Activated CD4-positive, alpha-beta T cell treated with anti-CD3 and anti-CD28 coated beads, Interleukin-2, amount 10 ng/mL, durations not matched to agents 7 days and 5 days (primary cell): ENCODE measurements at places on chromosomes 6 and 20. TPM values are rescaled to one million over a fixed set of nuclear protein-coding genes. Genes with fewer than 3 reads are reported as not detected.

DNA sequence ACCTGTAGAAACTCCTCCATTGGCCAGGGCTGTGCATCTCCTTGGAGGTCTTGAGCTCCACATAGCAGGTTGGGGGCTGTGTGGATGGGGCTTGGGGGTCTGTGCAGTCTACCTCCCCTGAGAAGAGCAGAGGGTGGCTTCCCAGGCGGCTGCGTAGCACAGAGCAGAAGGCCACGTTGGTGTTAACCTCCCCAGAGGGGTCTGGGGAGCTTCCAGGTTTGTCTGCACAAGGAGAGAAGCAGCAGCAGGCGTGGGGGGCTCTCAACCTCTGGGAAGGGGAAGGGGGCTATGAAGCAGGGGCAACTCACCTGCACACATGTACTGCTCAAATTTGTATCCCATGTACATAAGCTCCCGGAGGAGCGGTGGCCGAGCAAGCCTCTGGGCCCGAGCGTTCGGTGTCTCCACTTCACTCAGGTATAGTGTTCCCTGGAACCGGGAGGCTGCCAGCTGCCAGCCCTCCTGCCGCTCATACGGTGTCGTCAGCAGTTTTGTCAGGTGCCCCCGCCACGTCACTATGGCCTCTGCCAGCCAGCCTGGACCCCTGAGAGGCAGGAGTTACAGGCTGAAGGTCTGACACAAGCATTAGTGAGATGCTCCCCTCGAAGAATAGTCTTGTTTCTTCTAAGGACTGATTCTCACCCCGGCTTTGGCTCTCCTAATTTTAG lies 1.2 kb downstream of the DXO start:
- DNase-seq = no peak
- peaks cover 35% of the 10 kb centered on the region for H3K36me3 ChIP-seq
- peaks cover 37% of the 10 kb centered on the region for H3K4me1 ChIP-seq
- H3K27me3 ChIP-seq = no peaks in the 10 kb centered on the region

GRCh38 chr6:161162722-161163121 lies 111.1 kb downstream of the AGPAT4 start:
- no peak for DNase-seq
- peaks cover 3% of the 10 kb centered on the region for H3K36me3 ChIP-seq
- no peaks in the 10 kb centered on the region for H3K27me3 ChIP-seq
- no peak overlapping the region for H3K27ac ChIP-seq
- H3K4me3 ChIP-seq = no peak overlapping the region

The SEMG1 gene
- not detected for total RNA-seq

DNA sequence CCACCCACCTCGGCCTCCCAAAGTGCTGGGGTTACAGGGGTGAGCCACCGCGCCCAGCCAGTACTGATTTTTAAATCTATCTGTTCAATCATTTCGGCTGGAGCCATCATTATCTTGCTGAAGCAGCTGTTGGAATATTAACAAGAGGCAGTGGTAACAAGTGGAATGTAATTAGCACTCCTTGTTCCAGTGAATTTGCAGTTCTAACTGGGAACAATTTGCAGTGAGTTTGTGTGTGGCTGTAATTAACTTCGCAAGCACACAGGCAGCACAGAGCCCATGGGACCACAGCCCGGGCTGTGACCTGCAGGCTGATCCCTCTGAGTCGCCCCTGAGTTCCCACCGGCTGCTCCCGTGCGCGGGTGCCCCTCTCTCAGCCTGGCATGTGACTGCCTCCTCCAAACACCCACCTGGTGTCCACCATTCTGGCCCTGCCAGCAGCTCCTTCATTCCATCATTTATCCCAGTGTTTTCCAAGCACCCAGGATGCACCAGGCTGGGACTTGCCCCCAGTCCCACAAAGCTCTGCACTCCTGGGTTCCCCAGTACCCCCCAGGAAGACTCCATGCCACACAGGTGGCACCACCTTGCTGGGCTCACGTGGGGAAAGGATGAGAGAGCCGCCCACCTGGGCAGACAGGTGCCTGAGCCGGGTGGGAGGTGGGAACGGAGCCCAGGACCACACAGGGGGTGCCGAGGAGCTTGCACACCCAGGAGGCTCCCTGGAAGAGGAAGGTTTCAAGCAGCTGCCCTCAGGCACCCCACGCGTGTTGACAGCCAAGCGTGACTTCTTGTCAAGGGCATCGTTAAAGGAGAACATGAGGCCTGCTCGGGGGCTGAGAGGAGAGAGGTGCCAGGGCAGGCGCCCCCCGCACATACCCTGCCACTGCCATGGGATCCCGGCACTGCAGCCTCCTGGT lies 75.2 kb downstream of the YTHDF1 start:
- DNase-seq = no peak
- no peaks in the 10 kb centered on the region for H3K36me3 ChIP-seq

DNA sequence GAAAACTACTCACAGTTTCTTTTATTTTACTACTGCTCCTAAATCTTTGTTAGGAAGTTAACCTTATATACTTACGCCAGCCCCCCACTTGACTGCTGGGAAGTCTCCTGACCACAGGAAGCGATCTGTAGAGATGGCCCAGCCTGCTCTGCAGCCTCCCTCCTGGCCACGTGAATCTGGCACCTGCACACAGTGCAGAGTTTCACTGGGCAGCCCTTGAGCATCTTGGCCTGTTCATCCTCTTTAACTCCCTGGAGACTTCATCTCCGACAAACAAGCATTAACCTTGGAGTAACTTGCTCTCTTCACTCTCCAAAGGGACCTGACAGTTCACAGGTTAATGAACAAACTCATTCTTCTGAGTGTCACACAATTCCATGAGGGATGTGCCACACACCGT lies 294.1 kb downstream of the BTBD9 start:
- H3K36me3 ChIP-seq = no peaks in the 10 kb centered on the region
- H3K27me3 ChIP-seq = no peaks in the 10 kb centered on the region
- no peak overlapping the region for H3K4me3 ChIP-seq

- peak overlapping the region; percentile 43 for H3K27ac ChIP-seq
- H3K4me1 ChIP-seq = peaks cover 75% of the 10 kb centered on the region
- peaks cover 1% of the 10 kb centered on the region for H3K36me3 ChIP-seq
- H3K4me3 ChIP-seq = no peak overlapping the region
- no peaks in the 10 kb centered on the region for H3K27me3 ChIP-seq
These were observed 22.3 kb upstream of the IER3 start for GRCh38 chr6:30766461-30767157.

- no peaks in the 10 kb centered on the region for H3K4me1 ChIP-seq
- no peak overlapping the region for H3K27ac ChIP-seq
- no peak for DNase-seq
- no peak overlapping the region for H3K4me3 ChIP-seq
These were observed 49.9 kb upstream of the GTSF1L start for GRCh38 chr20:43776691-43777090.
